ENCODE measurements at places on chromosomes 4 and X.

GRCh38 chr4:48254381-48255071 lies 15.1 kb downstream of the TEC start:
- DNase-seq, result no peak

GRCh38 chr4:165563851-165564250 lies 185.0 kb downstream of the CPE start:
- DNase-seq, result no peak

- no peak for DNase-seq
Measured at GRCh38 chrX:133815496-133815895, 169.9 kb downstream of the GPC3 start.

DNA sequence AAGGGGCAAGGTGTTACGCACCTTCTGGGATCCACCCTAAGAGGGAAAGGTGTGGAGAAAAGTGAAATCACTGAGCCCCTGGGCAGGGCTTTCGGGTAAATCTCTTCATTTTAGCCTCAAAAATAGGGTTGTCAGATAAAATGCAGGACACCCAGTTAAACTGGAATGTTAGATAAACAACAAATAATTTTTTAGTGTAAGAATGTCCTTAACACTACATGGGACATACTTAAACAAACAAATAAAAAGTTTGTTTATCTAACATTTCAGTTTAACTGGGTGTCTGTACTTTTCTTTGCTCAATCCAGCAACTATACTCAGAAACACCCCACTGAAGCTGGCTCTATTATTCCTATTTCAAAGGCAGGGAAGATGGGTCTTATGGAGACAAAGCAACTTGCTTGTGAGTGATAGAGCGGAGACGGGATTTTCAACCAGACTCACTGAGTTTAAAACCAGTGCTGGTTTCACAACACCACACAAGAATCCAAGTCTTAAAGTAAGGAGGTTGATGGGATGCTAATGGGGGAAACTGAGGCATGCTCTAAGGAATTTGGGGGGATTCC lies 144.8 kb upstream of the RBPJ start:
- DNase-seq, result no peak

GRCh38 chr4:48333587-48333986 lies 7.7 kb upstream of the SLAIN2 start:
- no peak for DNase-seq

DNA sequence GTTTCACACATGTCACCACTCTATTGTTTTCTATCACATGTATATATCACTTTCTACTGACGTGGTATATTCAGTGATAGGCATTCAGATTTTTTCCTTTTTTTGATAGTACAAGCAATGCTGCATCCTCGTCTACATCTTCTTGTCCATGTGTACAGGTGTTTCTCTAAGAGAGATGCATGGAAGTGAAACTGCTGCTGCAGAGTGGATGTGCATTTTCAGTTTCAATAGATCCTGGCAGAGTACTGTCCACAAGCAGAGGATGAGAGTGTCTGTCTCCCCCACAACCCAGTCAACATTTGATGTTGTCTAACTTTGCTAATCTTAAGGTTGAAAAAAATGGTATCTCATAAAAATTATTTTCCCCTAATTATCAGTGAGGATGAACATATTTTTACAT lies 194.0 kb upstream of the CASK start:
- no peak for DNase-seq
